Heart left ventricle (tissue), 16 donors: ENCODE measurements at places on chromosomes 7 and 10. TPM values are rescaled to one million over a fixed set of nuclear protein-coding genes. Genes with fewer than 3 reads are reported as not detected.

Gene CYP3A5
- total RNA-seq, result not detected

Gene TAS2R3
- total RNA-seq, result 0.25 TPM

Gene ADAM8
- total RNA-seq, result 1.5 TPM

Gene JCAD
- 29.7 TPM for total RNA-seq

Gene BZW2
- total RNA-seq, result 286 TPM

Gene LCOR
- 31.4 TPM for total RNA-seq

Gene NAT16
- total RNA-seq, result not detected

Gene GSTO2
- total RNA-seq, result 1.3 TPM

Gene CDNF
- total RNA-seq, result 4.5 TPM

Gene LEP
- 0.37 TPM for total RNA-seq

Gene FRMPD2
- not detected for total RNA-seq

Gene GPR37
- not detected for total RNA-seq

Gene PNLIPRP1
- not detected for total RNA-seq

Gene ARL3
- total RNA-seq, result 12.3 TPM

Gene SSMEM1
- total RNA-seq, result not detected

Gene MOSPD3
- total RNA-seq, result 9.6 TPM

Gene OPTN
- 128 TPM for total RNA-seq

Gene OGDHL
- total RNA-seq, result 0.49 TPM

Gene GHRHR
- total RNA-seq, result not detected

Gene FGL2
- total RNA-seq, result 10.8 TPM

Gene CPEB3
- total RNA-seq, result 9.8 TPM

Gene FBXL13
- total RNA-seq, result 0.42 TPM

Gene BLNK
- total RNA-seq, result 5.6 TPM
